ENCODE measurements at places on chromosomes 12 and 14. TPM values are rescaled to one million over a fixed set of nuclear protein-coding genes. Genes with fewer than 3 reads are reported as not detected.

DNA sequence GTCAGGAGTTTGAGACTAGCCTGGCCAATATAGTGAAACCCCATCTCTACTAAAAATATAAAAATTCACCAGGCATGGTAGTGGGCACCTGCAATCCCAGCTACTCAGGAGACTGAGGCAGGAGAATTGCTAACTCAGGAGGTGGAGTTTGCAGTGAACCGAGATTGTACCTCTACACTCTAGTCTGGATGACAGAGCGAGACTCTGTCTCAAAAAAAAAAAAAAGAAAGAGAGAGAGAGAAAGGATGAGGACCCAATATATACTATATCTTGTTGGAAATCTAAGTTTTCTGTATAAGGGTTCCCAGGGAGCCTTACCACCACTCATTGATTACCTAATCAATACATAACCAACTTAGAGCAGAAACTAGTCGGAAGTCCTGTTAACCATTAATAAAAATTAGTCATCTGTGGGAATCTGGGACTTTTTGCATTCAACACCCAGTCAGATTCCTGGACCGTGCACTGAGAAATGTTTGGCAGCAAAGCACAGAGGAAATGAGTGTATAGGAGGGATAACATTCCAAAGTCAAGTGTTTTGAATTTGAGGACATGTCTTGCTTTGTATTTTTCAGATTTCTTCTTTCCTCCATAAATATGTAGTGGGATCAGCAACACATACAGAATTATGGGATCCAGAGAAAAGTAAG is 44.8 kb upstream of the NR2C1 start:
- DNase-seq: no peak

- no peak for DNase-seq
These were observed 169.9 kb downstream of the PRKD1 start for GRCh38 chr14:29757711-29758233.

GRCh38 chr12:52618866-52619265 is 507 bp upstream of the KRT73 start:
- no peak for DNase-seq

Gene C12orf54
- total RNA-seq: not detected

Gene ATP23
- total RNA-seq: 3.9 TPM

DNA sequence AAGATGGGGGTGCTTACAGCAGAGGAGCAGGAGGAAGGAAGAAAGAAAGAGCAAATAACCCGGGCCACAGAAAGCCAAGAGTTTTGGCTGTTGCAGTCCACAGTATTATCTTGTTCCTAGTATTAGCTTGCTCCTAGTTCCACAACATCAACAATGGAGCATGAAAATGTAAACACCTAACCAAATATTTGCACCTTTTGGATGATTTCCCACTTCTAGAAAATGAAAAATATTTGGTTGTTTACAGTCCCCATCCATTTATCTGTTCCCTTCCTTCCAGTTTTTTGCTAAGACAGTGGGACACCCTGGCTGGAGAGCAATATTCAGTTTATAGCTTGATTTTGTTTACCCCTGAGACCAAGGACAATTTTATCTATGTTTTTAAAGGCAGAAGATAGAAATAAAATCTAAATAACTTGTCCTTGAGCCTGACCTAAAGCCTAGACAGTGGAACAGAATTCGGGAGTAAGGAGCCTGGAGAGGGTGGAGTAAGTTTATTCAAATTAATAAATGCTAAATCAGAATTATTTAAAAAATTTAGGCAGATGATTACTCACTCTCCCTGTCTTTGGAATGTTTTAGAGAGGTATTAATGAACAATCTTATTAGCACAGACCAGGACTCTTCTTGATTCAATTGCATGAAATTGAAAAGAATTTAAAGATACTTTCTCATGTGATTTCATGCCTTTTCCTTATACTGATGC is 51.6 kb downstream of the RESF1 start:
- no peak for DNase-seq

DNA sequence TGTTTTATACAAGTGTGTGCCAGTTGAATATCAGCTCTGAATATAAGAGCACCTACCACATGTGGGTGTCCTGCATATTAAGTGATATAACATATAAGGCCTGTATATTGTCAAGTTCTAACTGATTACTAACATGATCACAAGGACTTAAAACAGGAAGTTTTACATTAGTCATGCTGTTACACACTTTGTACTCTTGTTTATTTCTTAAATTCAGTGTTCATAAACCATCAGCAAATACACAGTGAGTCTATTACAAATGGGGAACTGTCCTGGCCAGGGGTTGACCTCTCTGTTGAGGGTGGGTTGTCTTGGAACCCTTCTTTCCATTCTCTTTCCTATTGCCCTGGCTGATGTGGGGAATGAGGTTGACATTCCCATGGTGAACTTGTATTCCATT is 19.1 kb downstream of the HELB start:
- DNase-seq: no peak

GRCh38 chr12:68381476-68382219 is 49.5 kb upstream of the MDM1 start:
- no peak for DNase-seq

Gene RNASE4
- 71.8 TPM for total RNA-seq

Gene CCND2
- total RNA-seq: 170 TPM

- DNase-seq: no peak
These were observed 27.3 kb downstream of the RERG start for GRCh38 chr12:15193946-15194345.

Measured in aorta (tissue), 5 donors.